ENCODE measurements at places on chromosomes 3 and 15.

- no peak for DNase-seq
These were observed 15.0 kb downstream of the TCF12 start for GRCh38 chr15:56933410-56933809.

- DNase-seq = no peak
These were observed 63.7 kb downstream of the DNAJB8 start for GRCh38 chr3:128402998-128403397.

GRCh38 chr15:65384895-65385869, 7.4 kb upstream of the IGDCC3 start:
- DNase-seq = peak; percentile 79

DNA sequence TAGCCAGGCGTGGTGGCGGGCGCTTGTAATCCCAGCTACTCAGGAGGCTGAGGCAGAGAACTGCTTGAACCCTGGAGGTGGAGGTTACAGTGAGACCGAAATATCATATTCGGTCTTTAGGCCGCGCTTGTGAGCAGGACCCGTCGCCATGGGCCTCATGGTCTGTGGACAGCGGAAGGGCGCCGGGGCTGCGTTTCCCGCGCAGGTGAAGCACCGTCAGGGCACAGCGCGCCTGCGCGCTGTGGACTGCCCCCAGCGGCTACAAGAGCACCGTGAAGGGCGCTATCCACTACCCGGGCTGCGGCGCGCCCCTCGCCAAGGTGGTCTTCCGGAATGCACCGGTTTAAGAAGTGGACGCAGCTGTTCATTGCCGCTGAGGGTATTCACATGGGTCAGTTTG, 482.0 kb upstream of the NAALADL2 start:
- DNase-seq = no peak

GRCh38 chr3:115517457-115518050, 105.8 kb upstream of the GAP43 start:
- DNase-seq = peak; percentile 23

DNA sequence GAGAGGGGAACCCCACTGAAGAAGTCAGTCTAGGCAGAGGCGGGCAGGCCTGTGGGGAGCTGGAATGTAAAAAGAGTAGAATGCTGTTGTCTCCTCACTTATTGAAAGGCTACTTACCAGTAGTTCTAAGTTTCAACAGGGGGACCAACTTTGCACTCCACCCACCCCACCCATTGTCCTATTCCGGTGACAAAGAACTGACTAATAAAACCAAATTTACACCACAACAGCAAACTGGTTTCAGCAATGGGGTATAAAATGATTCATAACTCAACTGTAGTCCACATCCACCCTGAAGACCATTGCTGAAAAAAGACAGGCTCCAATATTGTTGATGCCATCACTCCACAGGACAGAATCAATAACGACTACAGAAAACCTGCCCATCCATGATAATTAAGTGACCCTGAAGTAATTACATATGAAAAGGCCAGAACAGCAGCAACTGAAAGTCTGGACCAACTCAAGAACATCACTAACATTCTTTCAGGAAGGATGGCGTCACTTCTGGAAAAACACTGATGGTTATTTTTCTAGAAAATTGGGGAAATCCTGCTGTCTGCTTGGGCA, 80.2 kb downstream of the ABI3BP start:
- DNase-seq = peak; percentile 63

GRCh38 chr3:45093176-45093575, 53.0 kb downstream of the CDCP1 start:
- DNase-seq = no peak

DNA sequence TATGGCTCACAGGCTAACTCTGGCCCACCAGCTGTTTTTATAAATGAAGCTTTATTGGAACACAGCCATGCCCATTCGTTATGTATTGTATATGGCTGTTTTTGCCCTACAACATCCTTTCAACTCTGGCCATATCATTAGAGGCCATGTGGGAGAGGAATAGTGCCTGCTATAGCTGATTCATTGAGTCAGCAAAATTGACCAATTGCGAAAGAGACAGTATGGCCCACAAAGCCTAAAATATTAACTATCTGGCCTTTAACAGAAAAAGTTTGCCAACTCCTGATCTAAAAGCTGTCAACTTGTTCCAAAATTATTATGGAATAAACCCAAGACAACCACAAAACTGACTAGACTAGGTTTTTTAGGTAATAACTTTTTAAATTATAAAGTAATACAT, 1.4 kb downstream of the NR1I2 start:
- no peak for DNase-seq

DNA sequence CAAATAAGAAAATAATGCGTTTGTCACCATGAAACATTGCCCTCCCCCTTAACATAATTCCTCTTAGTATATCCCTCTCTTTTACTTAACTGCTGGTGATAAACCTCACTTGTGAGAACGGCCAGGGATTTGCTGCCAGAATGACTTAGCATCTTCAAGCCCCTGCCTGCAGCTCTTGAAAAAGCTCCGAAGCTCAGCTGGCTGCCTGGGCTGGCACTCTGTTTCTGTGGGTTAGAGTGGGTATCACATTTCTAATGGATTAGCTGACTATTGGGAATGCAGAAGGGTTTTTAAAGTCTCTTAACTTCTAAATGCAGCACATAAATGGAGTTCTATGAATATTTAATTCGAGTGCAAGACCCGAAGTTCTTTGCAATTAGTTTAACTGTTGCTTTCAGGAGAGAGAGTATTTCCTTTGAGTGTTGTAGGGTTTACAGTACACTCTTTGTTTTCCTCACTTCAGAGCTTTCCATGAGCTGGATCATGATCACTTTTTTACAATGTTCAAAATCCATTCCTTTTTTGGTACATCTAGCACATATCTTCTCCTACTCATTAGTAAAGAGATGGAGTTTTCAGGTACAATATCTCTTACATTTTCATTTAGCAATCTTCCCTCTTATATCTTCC, 124.7 kb upstream of the RBMS3 start:
- no peak for DNase-seq

DNA sequence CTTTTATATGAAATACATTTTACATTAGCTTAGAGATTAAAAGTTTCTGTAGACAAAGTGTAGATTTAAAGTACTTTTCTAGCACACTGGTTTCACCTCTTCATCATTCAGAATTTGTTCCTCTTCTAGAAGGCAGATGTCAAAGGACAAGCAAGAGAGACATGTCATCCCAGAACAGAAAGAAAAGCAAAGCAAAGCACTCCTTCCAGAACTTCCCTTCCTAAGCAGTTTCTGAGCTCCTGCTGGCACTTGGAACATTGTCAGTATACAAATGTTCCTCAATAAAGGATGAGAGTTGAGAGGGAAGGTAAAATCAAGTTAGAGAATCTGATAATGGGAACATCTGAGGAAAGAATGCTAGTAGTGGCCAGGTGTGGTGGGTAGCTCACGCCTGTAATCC, 26.2 kb downstream of the TMOD3 start:
- DNase-seq = no peak
